Left lung (tissue), 14 donors: ENCODE measurements at places on chromosomes 12 and 14. TPM values are rescaled to one million over a fixed set of nuclear protein-coding genes. Genes with fewer than 3 reads are reported as not detected.

DNA sequence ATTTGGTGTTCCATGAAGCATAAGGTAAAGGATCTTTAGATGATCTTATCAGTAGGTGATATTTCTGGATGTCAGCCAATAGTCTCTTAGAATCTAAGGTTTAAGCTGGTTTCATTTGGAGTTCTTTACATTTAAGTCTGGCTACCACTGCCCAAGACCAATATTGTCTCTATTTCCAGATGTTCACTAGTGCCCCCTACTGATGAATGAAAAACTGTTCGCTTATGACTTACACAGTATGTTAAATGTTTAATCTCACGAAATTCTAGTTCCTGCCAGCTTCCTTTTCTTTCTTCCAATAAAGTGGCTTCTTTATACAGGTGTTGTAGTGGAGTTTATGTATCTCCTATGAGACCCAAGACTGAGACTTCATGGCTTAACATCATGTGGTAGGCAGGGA lies 31.8 kb upstream of the MIS18BP1 start:
- no peaks in the 10 kb centered on the region for H3K27me3 ChIP-seq
- no peaks in the 10 kb centered on the region for H3K36me3 ChIP-seq
- no peak for DNase-seq
- H3K4me1 ChIP-seq, result no peaks in the 10 kb centered on the region
- no peak overlapping the region for H3K4me3 ChIP-seq

- DNase-seq, result no peak
- H3K36me3 ChIP-seq, result no peaks in the 10 kb centered on the region
- no peak overlapping the region for H3K27ac ChIP-seq
- H3K4me3 ChIP-seq, result no peak overlapping the region
These were observed 13.5 kb upstream of the GOLGA5 start for GRCh38 chr14:92780444-92781232.

DNA sequence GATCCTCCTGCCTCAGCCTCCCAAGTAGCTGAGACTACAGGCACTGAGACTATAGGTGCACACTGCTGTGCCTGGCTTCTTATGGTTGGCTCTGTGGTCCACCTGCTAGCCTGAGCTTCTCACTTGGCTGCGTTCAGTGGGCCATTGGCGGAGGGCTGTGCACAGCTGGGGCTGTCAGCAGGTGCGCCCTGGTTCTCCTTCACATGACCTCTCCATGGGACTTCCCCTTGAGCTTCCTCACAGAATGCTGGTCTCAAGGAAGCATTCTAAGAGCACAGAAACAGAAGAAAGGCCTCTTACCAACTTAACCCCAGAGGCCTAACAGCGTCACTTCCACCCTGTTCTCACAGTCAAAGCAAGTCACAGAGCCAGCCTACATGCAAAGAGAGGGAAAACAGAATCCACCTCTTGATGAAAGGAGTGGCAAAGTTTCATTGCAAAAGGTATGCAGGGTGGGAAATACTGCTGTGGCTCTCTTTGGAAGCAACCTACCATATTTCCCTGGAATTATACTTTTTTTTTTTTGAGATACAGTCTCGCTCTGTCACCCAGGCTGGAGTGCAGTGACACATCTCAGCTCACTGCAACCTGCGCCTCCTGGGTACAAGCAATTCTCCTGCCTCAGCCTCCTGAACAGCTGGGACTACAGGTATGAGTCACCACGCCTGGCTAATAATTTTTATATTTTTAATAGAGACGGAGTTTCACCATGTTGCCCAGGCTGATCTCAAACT lies 9.3 kb downstream of the RILPL2 start:
- no peaks in the 10 kb centered on the region for H3K27me3 ChIP-seq
- no peak for DNase-seq
- peaks cover 19% of the 10 kb centered on the region for H3K4me1 ChIP-seq
- peak overlapping the region; percentile 41 for H3K27ac ChIP-seq

DNA sequence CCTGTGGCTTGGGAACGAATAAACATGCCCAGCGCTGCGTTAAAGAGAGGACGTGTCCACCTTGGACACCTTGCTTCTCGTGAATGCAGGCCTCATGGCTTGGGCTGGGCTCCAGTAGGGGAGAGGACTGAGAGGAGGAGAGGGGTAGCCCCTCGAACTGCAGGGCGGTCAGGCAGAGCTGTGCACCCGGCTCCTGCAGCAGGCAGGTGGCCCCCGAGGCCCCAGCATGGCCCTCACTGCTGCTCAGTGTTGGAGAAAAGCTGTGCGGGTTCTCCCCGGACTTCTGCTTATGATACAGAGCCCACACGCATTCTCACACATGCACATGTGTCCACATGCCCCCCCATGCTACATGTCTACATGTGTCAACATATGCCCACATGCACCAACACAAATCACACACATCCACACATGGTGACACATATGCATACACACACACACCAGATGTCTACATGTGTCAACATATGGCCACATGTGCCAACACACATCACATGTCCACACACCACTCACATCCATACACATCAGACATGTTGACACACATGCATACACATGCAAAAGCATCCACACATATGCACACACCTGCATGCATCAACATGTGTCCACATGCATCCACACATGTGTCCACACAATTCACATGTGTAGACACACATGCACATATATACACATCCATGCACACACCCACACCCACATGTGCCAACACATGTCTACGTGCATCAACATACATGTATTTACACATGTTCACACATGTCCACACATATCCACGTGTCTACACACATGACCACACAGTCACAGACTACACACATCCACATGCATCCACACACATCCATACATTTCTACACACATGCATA lies 3.0 kb downstream of the ADGRD1 start:
- no peak overlapping the region for H3K27ac ChIP-seq
- no peaks in the 10 kb centered on the region for H3K36me3 ChIP-seq
- peak overlapping the region; percentile 37 for H3K4me3 ChIP-seq
- DNase-seq, result no peak
- H3K4me1 ChIP-seq, result peaks cover 18% of the 10 kb centered on the region
- no peaks in the 10 kb centered on the region for H3K27me3 ChIP-seq

DNA sequence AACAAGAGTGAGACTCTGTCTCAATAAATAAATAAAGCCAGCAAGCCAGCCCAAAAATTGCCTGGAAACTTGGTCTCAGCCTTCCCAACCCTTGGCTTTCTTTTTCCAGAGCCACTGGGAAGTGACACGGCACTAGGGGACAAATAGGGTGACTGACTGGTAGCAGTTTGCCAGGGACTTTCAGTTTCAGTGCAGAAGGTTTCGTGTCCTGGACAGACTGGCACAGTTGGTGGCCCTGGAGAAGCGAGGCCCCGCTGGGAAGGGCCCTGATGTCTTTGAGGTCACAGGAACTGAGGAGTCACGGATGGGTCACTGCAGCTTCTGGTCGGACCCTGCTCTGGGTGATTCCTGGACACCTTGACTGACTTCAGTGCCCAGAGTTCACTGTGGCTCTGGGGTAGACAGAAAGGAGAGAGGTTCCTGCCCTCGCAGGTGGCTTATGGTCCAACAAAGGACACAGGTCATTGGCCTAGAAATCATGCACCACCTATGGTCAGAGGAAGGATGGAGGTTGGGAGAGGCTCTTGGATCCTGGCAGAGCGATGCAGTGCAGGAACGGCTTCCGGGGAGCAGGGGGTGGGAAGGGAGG lies 2.7 kb downstream of the LRRC43 start:
- no peak overlapping the region for H3K4me3 ChIP-seq
- H3K27me3 ChIP-seq, result peaks cover 26% of the 10 kb centered on the region
- H3K27ac ChIP-seq, result no peak overlapping the region
- H3K36me3 ChIP-seq, result no peaks in the 10 kb centered on the region
- H3K4me1 ChIP-seq, result no peaks in the 10 kb centered on the region

DNA sequence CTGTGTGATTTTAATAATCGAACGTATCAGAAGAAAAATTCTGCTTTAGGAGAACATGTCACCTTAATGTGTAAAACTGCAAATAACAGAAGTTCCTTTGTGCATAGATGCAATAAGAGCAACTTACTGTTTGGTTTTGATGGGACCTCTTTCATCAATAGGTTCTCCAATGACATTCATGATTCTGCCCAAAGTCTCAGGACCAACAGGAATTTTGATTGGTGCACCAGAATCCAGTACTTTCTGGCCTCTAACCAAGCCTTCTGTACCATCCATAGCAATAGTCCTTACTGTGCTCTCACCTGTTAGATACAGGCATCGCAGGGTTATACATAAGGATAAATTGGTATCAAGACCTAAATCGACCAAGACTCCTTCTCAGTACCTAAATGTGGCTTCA lies 1.1 kb downstream of the ATP5F1B start:
- H3K27ac ChIP-seq, result peak overlapping the region; percentile 93
- peaks cover 5% of the 10 kb centered on the region for H3K36me3 ChIP-seq
- no peak for DNase-seq
- H3K4me1 ChIP-seq, result peaks cover 45% of the 10 kb centered on the region
- peak overlapping the region; percentile 96 for H3K4me3 ChIP-seq
- no peaks in the 10 kb centered on the region for H3K27me3 ChIP-seq

GRCh38 chr12:1796515-1797010 lies 23.8 kb upstream of the LRTM2 start:
- no peaks in the 10 kb centered on the region for H3K36me3 ChIP-seq
- peak; percentile 40 for DNase-seq
- H3K27me3 ChIP-seq, result no peaks in the 10 kb centered on the region
- H3K4me1 ChIP-seq, result peaks cover 33% of the 10 kb centered on the region
- peak overlapping the region; percentile 97 for H3K27ac ChIP-seq

GRCh38 chr14:68386950-68387779 lies 405.7 kb downstream of the ZFP36L1 start:
- H3K4me1 ChIP-seq, result peaks cover 29% of the 10 kb centered on the region
- DNase-seq, result no peak
- no peaks in the 10 kb centered on the region for H3K27me3 ChIP-seq
- no peak overlapping the region for H3K27ac ChIP-seq
- H3K36me3 ChIP-seq, result no peaks in the 10 kb centered on the region

The SERPINA1 gene
- 11.4 TPM for polyA plus RNA-seq

DNA sequence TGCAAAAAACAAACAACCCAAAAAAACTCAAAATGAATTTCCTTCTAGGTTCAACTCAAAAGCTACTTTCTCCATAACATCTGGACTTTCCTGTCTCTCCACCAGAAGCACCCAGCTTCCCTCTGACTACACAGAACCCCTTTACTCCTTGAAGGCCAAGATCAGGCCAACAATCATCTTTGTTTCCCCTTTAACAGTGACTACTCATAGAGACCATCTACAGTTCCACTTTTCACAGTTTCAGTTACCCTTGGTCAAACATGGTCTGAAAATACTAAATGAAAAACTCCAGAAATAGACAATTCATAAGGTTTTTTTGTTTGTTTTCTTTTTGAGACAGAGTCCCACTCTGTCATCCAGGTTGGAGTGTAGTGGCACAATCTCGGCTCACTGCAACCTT lies 11.8 kb downstream of the GCH1 start:
- no peak overlapping the region for H3K4me3 ChIP-seq
- DNase-seq, result no peak
- no peak overlapping the region for H3K27ac ChIP-seq
- no peaks in the 10 kb centered on the region for H3K27me3 ChIP-seq
- H3K36me3 ChIP-seq, result no peaks in the 10 kb centered on the region

- H3K4me3 ChIP-seq, result no peak overlapping the region
- H3K4me1 ChIP-seq, result no peaks in the 10 kb centered on the region
- no peaks in the 10 kb centered on the region for H3K27me3 ChIP-seq
- no peaks in the 10 kb centered on the region for H3K36me3 ChIP-seq
- no peak for DNase-seq
These were observed 191.8 kb downstream of the MSRB3 start for GRCh38 chr12:65470256-65470655.

DNA sequence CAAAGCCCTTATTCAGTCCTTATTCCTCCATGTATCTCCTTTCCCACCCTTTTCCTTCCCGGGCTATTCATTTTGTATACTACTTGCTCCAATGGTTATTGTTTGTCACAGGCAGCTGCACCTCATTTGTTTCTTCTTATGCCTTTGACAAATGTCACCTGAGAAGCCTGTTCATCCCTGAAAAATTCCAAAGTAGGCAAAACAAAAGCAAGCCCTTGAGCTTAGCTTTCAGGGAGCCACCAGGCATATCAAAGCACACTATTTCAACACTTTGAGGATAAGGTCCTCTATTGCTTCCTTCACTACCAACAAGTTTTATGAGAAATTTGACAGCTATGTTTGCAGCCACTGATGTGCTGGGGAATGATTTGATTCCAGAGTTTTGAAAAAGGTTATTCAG lies 738.7 kb upstream of the LMO3 start:
- H3K27ac ChIP-seq, result no peak overlapping the region
- H3K27me3 ChIP-seq, result no peaks in the 10 kb centered on the region
- no peak for DNase-seq

GRCh38 chr12:131607658-131608447 lies 103.0 kb upstream of the SFSWAP start:
- no peak overlapping the region for H3K4me3 ChIP-seq
- no peak overlapping the region for H3K27ac ChIP-seq
- H3K4me1 ChIP-seq, result peaks cover 16% of the 10 kb centered on the region
- H3K27me3 ChIP-seq, result peaks cover 34% of the 10 kb centered on the region
- DNase-seq, result no peak

GRCh38 chr12:131196220-131196619 lies 242.5 kb downstream of the ADGRD1 start:
- no peaks in the 10 kb centered on the region for H3K27me3 ChIP-seq
- no peaks in the 10 kb centered on the region for H3K4me1 ChIP-seq
- H3K27ac ChIP-seq, result no peak overlapping the region
- H3K4me3 ChIP-seq, result no peak overlapping the region
- H3K36me3 ChIP-seq, result no peaks in the 10 kb centered on the region

The GALNT16 gene
- 3.7 TPM for polyA plus RNA-seq

GRCh38 chr14:104343690-104344640 lies 205.6 kb downstream of the KIF26A start:
- no peaks in the 10 kb centered on the region for H3K4me1 ChIP-seq
- H3K4me3 ChIP-seq, result no peak overlapping the region
- H3K36me3 ChIP-seq, result no peaks in the 10 kb centered on the region

DNA sequence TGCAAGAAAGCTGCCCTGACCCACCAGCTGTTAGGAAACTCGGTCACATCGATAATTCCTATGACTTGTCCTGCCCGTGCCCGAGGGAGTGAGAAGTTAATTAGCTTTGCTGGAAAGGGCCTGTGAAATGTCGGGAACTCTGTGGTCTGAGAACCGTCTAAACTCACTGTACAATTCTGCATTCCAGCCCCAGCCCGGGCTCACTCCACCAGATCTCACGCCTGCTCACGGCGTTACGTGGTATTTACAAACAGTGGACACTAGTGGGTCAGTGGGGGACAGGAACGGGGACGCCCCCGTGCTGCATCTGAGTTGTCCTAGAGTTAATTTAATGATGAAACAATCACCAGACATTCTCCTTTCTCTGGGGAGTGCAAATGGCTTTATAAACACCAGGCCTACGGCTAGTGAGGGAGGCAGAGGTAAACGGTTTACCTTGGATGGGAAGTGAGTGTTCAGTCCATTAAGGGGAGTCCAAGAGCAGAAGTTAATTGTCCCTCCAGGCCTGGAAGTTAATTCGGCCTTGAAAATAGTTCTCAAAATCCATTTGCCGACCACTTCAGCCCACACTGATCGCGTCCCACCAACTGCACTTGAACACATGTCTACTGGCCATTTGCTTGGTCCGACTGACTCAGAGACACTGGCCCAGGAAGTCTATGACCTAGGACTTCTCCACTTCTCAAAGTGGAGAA lies 93.5 kb upstream of the MED13L start:
- no peaks in the 10 kb centered on the region for H3K36me3 ChIP-seq
- no peak for DNase-seq
- H3K27ac ChIP-seq, result no peak overlapping the region
- H3K4me3 ChIP-seq, result no peak overlapping the region

GRCh38 chr12:88529531-88530488 lies 50.5 kb downstream of the KITLG start:
- DNase-seq, result no peak
- H3K36me3 ChIP-seq, result peaks cover 4% of the 10 kb centered on the region
- H3K4me1 ChIP-seq, result no peaks in the 10 kb centered on the region

The PIK3C2G gene
- 19.4 TPM for polyA plus RNA-seq

GRCh38 chr14:33931461-33931860 lies 19.4 kb downstream of the EGLN3 start:
- no peaks in the 10 kb centered on the region for H3K27me3 ChIP-seq
- DNase-seq, result no peak
- no peak overlapping the region for H3K4me3 ChIP-seq
- no peak overlapping the region for H3K27ac ChIP-seq
- no peaks in the 10 kb centered on the region for H3K36me3 ChIP-seq

The RAD9B gene
- polyA plus RNA-seq, result 1.8 TPM
